NCI-H1417 (cell line): ENCODE measurements at places on chromosomes 11 and 22.

GRCh38 chr22:19730655-19731360, 7.5 kb downstream of the GP1BB start:
- DNase-seq = peak; percentile 45

- peak; percentile 98 for DNase-seq
These were observed 102.3 kb upstream of the DRD2 start for GRCh38 chr11:113577356-113578032.

GRCh38 chr11:26712497-26712896, 9.4 kb downstream of the SLC5A12 start:
- no peak for DNase-seq

GRCh38 chr11:12045914-12046635, 37.6 kb upstream of the DKK3 start:
- DNase-seq = no peak

DNA sequence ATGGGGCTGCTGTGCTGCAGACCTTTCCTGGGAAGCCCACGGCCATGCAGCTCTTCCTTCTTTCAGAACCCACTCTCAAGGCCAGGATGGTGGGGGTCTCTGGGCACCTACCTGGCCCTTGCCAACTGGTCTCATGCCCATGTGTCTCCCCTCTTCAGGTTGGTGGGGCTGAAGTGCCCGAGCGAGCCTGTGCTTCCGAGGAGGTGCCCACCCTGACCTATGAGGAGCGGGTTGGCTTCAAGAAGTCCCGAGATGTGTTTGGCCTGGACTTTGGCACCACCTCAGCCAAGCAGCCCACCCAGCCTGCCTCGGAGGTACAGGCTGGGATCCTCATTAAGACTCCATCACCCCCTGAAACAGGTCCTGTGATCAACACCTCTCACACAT, 9.9 kb downstream of the THAP7 start:
- no peak for DNase-seq

DNA sequence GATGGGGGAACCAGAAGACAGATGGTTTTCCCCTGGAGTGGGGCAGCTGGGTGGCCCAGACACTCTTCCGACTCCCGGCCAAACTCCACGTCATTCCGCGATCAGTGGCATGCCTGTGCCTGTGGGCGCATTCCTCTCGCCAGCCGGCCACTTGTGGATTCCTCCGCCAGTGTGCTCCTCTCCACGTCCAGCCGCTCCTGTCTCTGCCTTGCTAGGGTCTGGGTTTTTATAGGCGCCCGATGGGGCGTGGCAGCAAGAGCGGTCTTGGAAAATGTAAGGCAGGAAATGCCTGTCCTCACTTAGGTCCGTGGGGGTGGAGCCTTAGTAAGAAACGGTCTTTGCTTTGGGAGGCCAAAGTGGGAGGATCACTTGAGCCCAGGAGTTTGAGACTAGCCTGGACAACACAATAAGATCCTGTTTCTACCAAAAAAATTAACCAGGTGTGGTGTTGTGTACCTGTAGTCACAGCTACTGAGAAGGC, 81.6 kb upstream of the SEPTIN5 start:
- DNase-seq = no peak

GRCh38 chr11:108218455-108218854, 4.0 kb downstream of the NPAT start:
- no peak for DNase-seq

GRCh38 chr22:33806191-33806590, 114.1 kb downstream of the LARGE1 start:
- no peak for DNase-seq

GRCh38 chr22:19879246-19879570, 24.5 kb upstream of the GNB1L start:
- DNase-seq = no peak

DNA sequence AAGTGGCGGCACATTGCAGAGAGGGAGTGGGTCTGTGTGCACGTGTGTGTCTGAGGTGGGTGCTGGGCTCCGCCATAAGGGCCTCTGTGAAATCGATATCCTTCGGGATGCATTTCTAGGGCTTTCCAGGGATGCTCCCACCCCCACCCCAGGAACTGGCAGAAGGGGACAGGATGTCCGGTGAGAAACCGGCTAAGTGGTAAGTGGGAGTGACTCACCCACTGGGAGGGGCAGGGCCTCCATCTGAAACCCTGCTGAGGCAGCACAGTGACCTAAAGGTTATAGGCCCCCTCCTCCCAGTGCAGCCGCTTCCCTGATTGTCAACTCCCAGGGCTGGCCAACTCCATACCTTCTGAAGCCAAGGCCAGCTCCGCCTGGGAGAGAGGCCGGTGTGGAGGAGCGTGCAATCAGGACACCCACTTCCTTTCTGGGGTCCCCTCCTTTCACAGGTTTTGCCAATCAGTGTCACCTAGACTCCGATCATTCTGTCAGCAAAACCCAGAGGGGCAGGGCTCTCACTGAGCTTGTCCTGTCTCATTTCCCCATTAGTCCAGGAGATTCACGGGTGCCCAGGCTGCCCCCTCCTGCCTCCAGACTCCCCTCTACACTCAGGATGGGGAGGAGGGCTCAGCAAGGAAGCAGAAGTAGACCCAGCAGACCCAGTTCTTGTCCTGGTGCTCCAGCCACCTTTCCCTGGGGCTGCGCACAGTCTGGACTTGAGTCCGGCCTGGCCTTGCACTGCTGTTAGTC, 44.5 kb downstream of the NECTIN1 start:
- DNase-seq = no peak

- DNase-seq = no peak
These were observed 19.3 kb downstream of the CACNA1I start for GRCh38 chr22:39589875-39590274.

DNA sequence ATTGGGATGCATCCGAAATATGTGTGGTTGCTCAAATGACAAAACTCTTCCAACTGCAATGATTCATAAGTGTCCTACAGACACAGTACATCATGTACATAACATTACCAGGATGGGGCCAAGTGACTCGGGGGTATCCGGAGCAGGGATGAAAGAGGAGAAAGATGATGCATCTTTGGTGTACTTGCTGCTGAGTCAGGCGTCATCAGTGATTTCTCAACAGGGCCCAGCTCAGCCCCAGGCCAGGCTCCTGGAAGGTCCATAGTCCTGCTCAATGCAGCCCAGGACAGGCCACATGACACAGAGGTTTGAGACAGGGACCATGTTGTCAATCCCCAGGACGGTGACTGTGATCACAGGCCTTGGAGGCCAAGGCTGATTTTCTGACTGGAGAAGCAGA, 59.3 kb downstream of the GGTLC2 start:
- no peak for DNase-seq

- DNase-seq = no peak
These were observed 82.8 kb downstream of the ST3GAL4 start for GRCh38 chr11:126438272-126438671.

GRCh38 chr11:70358753-70359152, 39.6 kb upstream of the CTTN start:
- no peak for DNase-seq

GRCh38 chr11:71948314-71949027, 19.6 kb downstream of the RNF121 start:
- DNase-seq = no peak

GRCh38 chr11:5631417-5631816, 6.6 kb downstream of the TRIM34 start:
- no peak for DNase-seq

GRCh38 chr11:44886790-44887140, 63.9 kb downstream of the TP53I11 start:
- no peak for DNase-seq

DNA sequence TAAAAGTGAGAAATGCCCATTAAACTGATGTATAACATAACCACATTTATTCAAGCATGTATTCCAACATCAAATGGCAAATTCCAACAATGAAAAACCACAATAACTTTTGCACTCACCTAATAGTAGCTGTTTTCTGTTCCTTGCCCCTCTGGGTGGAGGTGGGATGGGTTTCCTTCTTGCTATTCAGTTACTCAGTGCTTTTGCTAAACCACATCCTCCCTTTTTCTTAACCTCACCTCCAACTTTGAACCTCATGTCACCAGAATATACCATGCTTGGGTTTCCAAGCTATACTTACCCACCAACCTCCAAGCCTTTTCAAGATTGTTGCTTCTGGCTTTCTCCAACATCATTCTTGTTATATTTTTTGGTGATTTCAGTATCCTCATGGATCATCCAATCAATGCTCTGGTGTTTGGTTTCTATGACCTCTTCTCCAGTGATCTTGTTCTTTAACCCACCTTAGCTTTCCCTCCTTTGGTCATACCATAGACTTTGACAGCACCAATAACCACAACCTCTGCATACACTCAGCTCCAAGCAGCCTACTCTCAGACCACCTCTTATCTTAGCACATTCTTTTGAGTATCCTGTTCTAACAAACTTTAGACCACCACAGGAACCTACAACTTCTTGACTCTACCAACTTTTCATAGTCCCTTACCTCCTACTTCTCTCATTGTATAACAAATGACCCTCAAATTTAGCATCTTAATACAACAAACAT, 3.2 kb upstream of the CCDC15 start:
- DNase-seq = no peak

DNA sequence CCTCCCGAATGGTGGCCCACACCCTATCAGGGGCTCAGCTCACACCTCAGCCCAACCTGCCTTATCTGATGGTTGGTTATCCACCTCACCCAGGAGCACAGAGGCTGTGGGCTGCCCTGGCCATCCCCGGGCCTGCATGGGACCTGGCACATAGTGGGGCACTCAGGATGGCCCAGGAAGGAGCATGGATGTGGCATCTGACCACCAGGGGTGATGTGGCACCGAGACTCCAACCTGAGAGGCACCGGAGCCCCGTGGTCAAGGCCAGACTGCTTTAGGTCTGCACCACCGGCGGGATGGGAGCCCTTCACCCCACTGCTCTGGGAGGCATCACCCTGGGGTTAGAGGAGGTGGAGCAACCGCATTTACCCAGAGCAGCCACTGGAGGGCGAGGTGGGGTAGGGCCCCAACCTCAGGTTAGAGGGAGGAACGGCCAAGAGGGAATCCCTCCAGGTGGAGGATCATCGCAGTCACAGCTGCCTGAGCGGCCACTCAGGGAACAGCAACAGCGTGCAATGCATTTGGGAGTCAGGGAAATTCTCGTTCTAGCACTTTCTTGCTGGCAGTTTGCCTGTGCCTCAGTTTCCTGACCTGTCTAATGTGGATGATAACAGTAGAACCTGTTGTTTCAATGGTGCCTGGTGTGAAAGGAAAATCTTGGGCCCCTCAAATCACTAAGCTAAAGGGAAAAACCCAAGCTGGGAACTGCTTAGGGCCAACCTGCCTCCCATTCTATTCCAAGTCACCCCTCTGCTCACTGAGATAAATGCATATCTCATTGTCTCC, 52.9 kb upstream of the CARS1 start:
- peak; percentile 20 for DNase-seq

DNA sequence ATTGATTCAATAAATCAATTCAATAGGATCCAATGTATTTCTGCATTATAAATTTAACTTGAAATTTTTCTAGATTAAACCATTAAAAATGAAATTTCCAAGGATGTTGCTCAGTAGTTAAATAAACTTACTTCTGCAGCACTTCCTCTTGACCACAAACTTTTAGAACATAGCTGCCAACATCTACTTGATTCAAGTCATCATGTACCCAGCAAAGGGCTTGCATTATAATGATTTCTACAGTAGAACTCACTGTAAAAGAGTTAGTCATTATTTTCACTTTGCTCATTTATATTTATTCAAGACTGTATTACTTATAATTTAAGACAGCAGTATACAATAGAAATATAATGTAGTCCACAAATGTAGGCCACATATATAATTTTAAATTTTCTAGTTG, 59.2 kb downstream of the PIK3C2A start:
- no peak for DNase-seq

DNA sequence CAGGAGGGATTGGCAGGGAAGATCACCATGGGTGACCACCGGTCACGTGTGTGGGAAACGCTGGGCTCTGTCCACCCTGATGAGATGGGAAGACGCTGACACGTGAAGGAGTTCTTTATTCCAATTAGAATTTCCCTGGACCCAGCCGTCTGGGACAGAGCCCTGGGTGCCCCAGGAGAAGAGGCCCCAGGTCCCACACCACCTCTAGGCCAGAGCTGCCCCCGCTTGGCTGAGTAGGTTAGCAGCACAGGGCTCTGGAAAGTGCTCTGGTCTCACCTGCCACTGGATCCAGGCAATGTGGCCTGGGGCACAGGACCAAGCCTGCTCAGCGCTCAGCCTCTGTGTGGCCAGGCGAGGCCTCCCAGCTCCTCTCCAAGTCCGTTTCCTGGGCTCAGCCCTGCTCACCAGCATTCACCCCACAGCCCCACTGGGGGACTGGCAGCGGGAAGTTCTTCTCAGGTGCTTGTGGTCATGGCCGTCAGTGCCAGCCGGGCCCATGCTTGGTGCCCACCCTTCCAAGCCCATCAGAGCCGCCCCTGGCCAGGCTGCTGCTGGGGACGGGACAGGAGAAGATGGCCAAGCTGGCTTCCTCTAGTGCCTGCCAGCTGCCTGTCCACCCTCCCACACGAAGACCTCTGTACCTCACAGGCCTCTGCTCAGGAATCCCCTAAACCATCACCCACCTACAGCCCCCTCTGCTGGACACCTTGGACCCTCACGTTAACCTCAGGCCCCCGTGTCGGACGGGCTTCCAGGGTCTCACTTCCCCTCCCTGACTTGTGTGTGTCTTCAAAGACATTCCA, 62.5 kb upstream of the FGF3 start:
- no peak for DNase-seq

- DNase-seq = no peak
These were observed 32.2 kb downstream of the RPL3 start for GRCh38 chr22:39287076-39287725.

- DNase-seq = no peak
These were observed 97.1 kb downstream of the CD44 start for GRCh38 chr11:35235936-35236666.

GRCh38 chr11:122102426-122102825, 13.6 kb downstream of the BLID start:
- DNase-seq = no peak

GRCh38 chr11:34313099-34313517, 44.7 kb downstream of the ABTB2 start:
- DNase-seq = no peak

GRCh38 chr22:26236991-26237390, 67.7 kb downstream of the SEZ6L start:
- DNase-seq = no peak

DNA sequence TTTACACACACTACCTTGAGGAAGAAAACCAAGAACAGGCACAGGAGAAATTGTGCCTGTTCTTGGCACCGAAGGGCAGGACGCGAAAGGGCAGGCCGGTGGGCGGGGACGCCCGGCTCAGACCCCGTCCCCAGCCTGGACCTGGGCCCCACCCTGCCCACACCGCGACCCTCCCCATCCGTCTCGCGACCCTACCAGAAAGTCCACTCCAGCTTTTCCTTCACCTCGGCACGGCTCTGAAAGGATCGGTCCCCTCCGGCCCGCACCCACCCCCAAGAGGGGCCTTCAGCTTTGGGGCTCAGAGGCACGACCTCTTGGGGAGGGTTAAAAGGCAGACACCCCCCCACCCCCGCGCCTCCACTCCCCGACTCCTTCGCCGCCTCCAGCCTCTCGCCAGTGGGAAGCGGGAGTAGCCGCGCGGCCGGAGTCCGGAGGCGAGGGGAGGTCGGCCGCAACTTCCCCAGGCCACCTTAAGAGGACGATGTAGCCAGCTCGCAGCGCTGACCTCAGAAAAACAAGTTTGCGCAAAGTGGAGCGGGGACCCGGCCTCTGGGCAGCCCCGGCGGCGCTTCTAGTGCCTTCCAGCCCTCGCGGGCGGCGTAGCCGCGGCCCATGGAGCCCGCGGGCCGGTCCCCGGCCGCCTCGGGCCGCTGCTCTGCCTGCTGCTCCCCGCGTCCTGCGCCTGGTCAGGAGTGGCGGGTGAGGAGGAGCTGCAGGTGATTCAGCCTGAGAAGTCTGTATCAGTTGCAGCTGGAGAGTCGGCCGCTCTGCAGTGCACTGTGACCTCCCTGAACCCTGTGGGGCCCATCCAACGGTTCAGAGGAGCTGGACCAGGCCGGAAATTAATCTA, 4.4 kb downstream of the SEC14L6 start:
- peak; percentile 7 for DNase-seq
